ENCODE measurements at places on chromosomes 4 and X. TPM values are rescaled to one million over a fixed set of nuclear protein-coding genes. Genes with fewer than 3 reads are reported as not detected.

LAGE3 gene
- 8.9 TPM for polyA plus RNA-seq

NIPAL1 gene
- 11.0 TPM for polyA plus RNA-seq

GRCh38 chr4:98434816-98435215 lies 173.6 kb downstream of the RAP1GDS1 start:
- no peak for DNase-seq

DNA sequence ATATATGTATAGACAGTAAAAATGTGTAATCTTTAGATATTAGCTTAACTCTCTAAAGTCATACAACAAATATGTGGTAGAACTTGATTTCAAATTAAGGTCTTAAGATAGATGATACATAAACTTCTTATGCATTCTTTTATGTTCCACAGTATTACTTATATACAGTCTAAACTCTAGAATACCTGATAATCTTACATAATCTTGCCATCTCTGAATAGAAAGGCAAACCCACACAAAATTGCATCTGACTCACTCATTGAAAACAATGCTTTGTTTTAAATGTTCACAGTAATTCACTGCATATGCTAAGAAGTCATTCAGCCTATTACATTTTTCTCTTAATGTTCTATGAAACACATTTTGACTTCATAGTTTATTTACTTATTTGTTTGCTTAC lies 10.1 kb downstream of the SULT1B1 start:
- no peak for DNase-seq

DNA sequence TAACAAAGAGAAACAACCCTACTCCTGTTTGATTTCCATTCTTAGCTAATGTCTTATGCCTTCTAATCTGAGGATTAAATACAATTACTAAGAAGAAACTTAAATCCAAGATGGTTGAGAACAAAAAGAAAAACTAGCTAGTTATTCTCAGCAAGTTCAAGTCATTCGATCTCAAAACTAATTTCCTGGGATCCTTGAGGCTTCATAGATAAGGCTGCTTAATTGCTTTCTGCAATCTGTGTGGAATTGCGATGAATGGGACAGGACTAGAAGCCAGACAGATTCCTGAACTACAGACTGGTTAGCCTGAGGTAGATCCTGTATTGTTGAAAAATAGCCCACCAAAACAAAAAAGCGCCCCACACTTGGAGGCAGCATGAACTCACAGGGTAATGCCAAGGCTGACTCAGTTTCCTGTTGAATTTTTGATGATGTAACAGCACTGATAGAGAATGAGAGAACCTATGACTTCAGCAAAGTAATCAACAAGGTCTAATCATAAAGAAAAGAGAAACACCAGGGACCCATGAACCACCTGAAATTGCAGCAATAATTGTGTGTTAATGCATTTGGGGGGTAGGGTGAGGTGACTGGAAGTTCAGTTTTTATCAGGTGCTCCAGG lies 33.9 kb downstream of the KLHL15 start:
- DNase-seq, result no peak

GRCh38 chr4:113732-114131 lies 10.6 kb upstream of the ZNF718 start:
- no peak for DNase-seq

- DNase-seq, result no peak
These were observed 472.5 kb upstream of the NR3C2 start for GRCh38 chr4:148914734-148915133.

Data from left kidney (tissue), 8 donors.